Activated CD8-positive, alpha-beta memory T cell treated with anti-CD3 and anti-CD28 coated beads, Interleukin-2, amount 10 ng/mL, durations not matched to agents 7 days and 5 days (primary cell): ENCODE measurements at places on chromosomes 12 and 14.

DNA sequence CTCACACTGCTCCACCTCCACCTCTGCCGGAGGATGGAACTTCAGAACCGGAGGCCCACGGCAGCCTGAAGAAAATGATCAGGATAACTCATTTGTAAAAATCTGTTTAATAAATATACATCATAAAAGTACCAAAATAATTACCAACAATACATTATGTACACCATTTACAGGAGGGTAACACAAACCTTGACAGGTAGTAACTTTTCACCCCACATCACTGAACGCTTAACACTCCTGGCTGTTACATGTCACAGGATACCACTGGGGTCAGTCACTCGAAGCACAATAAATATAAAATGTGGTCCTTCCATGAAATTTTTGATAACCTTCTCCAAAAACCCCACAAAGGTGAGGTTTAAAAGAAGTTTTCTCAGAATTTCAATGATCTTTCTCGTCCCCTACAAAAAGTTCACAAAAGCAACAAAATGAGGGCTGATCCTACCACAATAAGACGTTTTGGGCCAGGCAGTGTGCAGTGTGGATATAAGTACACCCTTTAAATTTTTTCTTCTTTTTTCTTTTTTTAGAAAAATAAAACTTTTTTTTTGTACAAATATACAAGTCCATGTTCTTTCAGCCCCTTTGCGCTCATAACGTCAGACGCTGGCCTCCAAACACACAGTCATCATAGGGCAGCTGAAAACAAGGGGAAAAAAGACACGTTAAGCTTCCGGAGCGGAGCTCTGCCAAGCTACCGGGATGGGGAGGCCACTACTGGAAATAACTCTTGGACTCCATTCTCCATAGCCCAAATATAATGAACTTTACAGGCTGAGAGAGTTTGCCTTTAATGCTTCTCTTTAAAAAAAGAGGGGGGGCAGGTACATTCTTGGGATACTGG is 2.9 kb downstream of the NFKBIA start:
- H3K36me3 ChIP-seq, result peaks cover 39% of the 10 kb centered on the region
- H3K27ac ChIP-seq, result peak overlapping the region; percentile 89
- peaks cover 62% of the 10 kb centered on the region for H3K4me1 ChIP-seq
- no peaks in the 10 kb centered on the region for H3K27me3 ChIP-seq
- peak overlapping the region; percentile 94 for H3K4me3 ChIP-seq

DNA sequence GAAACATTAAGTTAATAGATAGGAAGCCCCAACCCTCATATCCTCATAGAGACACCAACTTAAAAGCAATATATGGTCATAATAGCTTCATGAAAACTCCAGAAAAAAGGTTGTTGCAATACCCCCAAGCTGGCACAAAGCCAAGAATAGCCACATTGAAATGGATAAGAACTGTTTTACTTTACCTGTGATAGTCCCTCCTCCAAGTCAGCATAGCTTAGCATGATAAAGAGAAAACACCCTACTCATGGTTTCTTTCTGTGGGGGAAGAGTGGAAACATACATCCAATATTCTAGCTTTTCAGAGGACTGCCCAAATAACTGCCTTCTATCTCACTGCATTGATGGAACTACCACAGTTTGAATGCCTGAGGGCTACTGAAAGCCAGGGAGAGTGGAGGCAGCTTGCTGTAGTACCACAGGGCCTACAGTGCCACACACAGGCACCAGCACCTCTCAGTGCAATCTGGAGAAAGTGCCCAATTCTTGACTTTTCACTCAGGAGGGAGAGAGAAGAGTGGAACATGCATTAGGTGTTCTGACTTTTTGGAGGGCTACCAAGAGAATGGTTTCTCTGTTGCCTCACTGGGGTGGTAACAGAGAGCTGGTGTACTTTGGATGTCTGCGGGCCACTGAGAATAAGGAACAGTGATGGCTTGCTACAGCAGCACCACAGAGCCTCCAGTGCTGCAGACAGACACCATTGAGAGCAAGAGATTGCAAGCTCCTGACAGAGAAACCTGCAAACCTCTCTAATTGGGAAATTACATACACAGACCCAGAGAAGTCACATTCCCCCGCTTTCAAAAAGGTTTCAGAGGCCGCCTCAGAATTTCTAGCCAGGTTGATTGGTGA is 157.1 kb upstream of the GARIN2 start:
- peaks cover 5% of the 10 kb centered on the region for H3K36me3 ChIP-seq
- no peak for DNase-seq
- H3K4me1 ChIP-seq, result no peaks in the 10 kb centered on the region
- no peak overlapping the region for H3K4me3 ChIP-seq
- H3K27ac ChIP-seq, result no peak overlapping the region

DNA sequence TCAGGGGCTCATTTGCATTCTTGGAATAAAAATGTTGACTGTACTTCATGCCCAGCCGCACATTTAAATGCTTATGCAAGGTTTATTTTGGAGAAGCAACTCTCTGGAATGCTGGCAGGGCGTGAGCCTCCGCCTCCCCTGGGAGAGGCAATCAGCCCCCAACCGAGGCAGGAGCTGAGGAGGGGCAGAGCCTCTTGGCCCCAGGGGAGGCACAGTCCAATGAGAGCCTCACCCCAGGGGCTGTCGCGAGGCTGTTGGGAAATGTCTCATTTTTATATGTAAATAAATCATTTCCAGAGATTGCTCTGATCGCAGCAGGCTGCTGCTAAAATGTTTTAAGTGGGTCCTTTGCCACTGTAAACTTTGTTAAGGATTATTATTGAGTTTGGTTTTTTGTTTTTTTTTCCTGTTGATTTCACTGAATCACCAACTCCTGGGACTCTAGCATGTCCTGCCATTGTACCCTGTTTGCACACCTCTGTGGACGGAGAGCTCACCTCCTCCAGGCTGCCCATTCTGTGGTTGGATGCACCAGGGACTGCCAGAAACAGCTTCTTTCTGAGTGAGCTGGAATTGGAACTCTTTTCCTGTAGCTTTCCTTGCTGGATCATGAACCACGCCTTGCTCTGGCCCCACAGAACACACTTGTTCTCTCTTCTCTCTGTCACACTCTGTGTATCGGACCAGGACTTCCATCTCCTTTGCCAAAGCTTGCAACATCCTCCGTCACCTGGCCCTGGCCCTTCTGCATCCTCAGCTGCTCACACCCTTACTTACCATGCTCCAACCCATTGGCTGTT is 46.9 kb upstream of the FAM181A start:
- H3K36me3 ChIP-seq, result no peaks in the 10 kb centered on the region
- no peak overlapping the region for H3K27ac ChIP-seq
- DNase-seq, result no peak
- H3K4me1 ChIP-seq, result peaks cover 7% of the 10 kb centered on the region

GRCh38 chr12:124626971-124627411 is 59.6 kb upstream of the NCOR2 start:
- H3K4me1 ChIP-seq, result no peaks in the 10 kb centered on the region
- H3K36me3 ChIP-seq, result no peaks in the 10 kb centered on the region
- H3K4me3 ChIP-seq, result no peak overlapping the region
- peaks cover 3% of the 10 kb centered on the region for H3K27me3 ChIP-seq
- no peak for DNase-seq
- no peak overlapping the region for H3K27ac ChIP-seq

- peaks cover 5% of the 10 kb centered on the region for H3K27me3 ChIP-seq
- no peaks in the 10 kb centered on the region for H3K4me1 ChIP-seq
- no peak for DNase-seq
- peaks cover 2% of the 10 kb centered on the region for H3K36me3 ChIP-seq
- no peak overlapping the region for H3K27ac ChIP-seq
- no peak overlapping the region for H3K4me3 ChIP-seq
Measured at GRCh38 chr12:94039914-94040313, 108.5 kb upstream of the PLXNC1 start.

DNA sequence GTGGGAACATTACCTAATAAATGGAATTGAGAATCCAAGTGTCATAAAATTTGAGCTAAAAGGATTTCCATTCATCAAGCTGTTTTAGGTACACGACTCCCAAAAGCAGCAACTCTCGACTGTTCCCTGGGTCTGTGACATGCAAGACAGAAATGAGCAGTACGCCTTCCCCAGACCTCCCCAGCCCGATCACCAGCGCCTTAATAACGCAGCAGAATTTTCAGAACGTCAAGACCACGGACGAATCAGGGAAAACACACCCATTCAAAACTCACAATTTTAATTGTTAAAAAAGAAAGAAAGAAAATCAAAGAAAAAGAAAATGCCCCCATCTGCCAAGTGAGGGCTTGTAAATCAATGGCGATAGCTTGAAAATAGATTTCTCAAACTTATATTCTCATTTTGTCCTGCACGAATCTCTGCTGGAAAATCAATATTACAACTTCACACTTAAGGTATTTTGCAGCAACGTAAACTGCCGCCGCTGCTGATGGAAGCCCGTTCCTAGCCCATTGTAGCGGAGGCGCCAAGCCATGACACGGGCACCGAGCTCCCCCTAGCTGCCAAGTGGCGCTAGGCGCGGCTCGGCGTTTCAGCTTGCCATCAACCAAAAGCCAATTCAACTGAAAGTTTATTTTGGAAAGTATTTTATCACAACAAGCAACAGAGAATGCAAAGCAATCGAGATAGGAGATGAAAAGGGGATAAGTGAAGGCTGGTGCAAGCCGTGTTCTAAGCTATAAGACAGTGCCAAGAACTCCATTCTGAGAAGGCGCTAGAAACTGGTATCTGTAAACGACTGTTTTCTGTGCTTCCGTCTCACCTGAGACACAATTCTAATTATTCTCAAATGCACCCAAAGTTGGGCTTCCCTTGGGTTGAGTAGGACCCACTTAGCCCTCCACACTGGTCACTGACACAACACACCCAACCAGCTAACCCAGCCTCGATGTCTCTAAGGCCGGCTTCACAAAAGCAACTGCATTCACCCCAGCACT is 5.5 kb downstream of the BCL11B start:
- H3K4me1 ChIP-seq, result peaks cover 58% of the 10 kb centered on the region
- peak overlapping the region; percentile 96 for H3K4me3 ChIP-seq
- peak; percentile 93 for DNase-seq
- peaks cover 50% of the 10 kb centered on the region for H3K36me3 ChIP-seq
- peak overlapping the region; percentile 98 for H3K27ac ChIP-seq

- peaks cover 85% of the 10 kb centered on the region for H3K4me1 ChIP-seq
- no peak overlapping the region for H3K27ac ChIP-seq
- peaks cover 84% of the 10 kb centered on the region for H3K36me3 ChIP-seq
Measured at GRCh38 chr14:100092832-100093231, 27.6 kb downstream of the EVL start.

- H3K4me1 ChIP-seq, result peaks cover 37% of the 10 kb centered on the region
- H3K36me3 ChIP-seq, result peaks cover 33% of the 10 kb centered on the region
- no peaks in the 10 kb centered on the region for H3K27me3 ChIP-seq
Measured at GRCh38 chr14:39267608-39268005, 33.9 kb downstream of the MIA2 start.

DNA sequence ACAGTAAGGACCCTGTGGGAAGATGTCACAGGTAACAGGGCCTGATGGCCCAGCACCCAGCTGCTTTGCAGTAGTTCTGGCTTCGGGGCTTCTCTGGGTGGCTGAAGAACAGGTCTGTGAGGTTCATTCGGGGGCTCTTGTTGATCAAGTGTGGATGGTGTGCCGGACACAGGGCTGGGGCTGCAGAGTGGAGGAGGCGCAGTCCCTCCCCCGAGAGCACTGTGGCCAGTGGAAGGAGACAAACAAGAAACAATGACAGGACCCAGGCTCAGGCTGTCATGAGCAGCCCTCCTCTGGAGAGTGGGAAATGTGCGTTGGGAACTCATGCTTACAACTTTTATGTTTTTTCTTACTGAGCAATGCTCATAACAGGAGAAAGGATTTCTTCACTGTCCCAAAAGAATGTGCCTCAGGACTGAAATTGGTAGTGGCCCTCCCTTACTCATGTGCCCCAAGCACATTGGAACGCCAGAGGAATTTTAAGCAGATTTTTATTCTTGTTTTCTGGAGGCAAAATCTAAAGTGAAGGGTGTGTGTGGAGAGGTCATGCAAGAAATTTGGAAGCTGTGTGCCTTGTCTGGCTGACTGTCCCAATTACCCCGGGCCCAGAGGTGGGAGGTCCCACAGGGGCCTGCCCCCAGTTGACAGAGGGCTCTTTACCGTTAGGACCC is 233.8 kb downstream of the CACNA1C start:
- H3K4me3 ChIP-seq, result no peak overlapping the region
- H3K27ac ChIP-seq, result no peak overlapping the region
- H3K4me1 ChIP-seq, result no peaks in the 10 kb centered on the region
- DNase-seq, result no peak
- H3K27me3 ChIP-seq, result peaks cover 21% of the 10 kb centered on the region

DNA sequence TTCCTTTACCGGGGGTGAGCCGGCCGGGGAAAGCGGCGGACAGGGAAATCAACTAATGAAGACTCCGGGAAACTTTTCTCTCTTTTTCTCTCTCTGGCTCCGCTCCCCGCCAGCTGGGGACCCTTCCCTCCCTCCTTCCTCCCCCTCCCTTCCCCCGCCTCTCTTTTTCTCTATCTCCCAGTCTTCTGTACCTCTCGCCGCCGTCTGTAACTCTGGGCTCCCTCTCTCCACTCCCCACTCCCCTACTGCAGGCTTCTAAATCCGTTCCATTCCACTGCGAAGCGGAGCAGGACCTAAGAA is 6.9 kb upstream of the HOXC11 start:
- H3K4me3 ChIP-seq, result no peak overlapping the region
- DNase-seq, result no peak
- H3K4me1 ChIP-seq, result peaks cover 13% of the 10 kb centered on the region
- H3K27me3 ChIP-seq, result peaks cover 98% of the 10 kb centered on the region

DNA sequence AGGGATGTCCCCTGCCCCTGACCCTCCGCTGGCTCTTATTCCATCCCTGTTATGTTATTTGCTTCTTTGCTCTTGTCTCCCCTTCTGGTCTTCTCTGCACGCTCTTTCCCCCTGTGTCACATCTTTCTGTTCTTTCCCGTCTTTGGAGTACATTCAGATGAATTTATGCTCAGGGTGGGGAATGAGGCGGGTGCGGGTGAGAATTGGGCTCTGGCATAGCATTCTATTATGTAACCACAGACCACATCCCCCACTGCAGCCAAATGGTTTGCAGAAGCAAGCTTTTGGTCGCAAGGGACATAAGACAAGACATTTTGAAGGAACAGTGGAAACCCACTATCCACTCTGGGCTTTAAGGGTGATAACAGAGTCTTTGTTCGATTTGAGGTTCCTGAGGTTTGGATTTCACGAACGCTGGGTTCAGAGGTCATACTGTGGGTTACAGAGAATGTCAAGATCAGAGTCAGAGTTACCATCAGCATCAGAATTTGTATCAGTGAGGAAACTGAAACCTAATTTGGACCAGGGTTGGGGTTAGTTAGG is 3.8 kb downstream of the ENDOU start:
- peaks cover 55% of the 10 kb centered on the region for H3K4me1 ChIP-seq
- H3K4me3 ChIP-seq, result peak overlapping the region; percentile 26
- peak; percentile 80 for DNase-seq
- H3K36me3 ChIP-seq, result peaks cover 17% of the 10 kb centered on the region

- DNase-seq, result no peak
- H3K27ac ChIP-seq, result peak overlapping the region; percentile 37
- H3K4me3 ChIP-seq, result peak overlapping the region; percentile 91
Measured at GRCh38 chr12:51240971-51241370, 2.3 kb downstream of the DAZAP2 start.
